ENCODE measurements at places on chromosomes 1 and 21.

- DNase-seq = no peak
These were observed 8.6 kb upstream of the TFF1 start for GRCh38 chr21:42374864-42375499.

GRCh38 chr1:3372317-3372716, 82.1 kb upstream of the ARHGEF16 start:
- peak; percentile 30 for DNase-seq

- no peak for DNase-seq
These were observed 413.3 kb downstream of the PRDM2 start for GRCh38 chr1:14113271-14113670.

GRCh38 chr1:63316984-63317816, 5.2 kb upstream of the FOXD3 start:
- peak; percentile 64 for DNase-seq

GRCh38 chr1:235712812-235713211, 63.2 kb upstream of the GNG4 start:
- no peak for DNase-seq

GRCh38 chr1:18927654-18928272, 25.4 kb upstream of the ALDH4A1 start:
- peak; percentile 45 for DNase-seq

GRCh38 chr21:41280115-41280919, 36.3 kb upstream of the FAM3B start:
- no peak for DNase-seq

- DNase-seq = no peak
These were observed 25.8 kb upstream of the ZNF648 start for GRCh38 chr1:182087304-182087703.

GRCh38 chr1:159132271-159132881, 39.0 kb upstream of the CADM3 start:
- peak; percentile 66 for DNase-seq

DNA sequence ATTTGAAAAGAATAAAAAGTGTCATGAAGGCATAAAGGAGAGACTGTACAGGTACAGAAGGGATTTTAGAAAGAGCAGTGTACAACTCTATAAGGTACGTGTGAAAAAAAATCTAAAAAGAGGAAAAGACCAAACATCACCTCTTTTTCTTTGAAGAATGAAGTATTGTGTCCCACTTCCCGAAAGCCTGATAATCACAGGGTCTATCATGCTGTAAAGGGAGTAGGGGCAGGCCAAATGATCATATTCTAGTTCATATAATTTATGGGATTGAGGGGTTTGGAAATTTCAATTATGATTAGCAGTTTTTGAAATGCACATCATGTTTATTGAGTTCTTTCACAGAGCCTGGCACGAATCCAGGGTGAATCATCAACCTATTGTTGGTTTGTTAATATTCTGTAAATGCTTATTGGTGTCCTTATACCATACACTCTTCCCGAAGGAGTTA, 910 bp upstream of the RERE start:
- DNase-seq = no peak

GRCh38 chr1:18637962-18638834, 7.6 kb downstream of the PAX7 start:
- DNase-seq = no peak

- no peak for DNase-seq
These were observed 1.1 kb downstream of the SLC27A3 start for GRCh38 chr1:153776352-153776751.

DNA sequence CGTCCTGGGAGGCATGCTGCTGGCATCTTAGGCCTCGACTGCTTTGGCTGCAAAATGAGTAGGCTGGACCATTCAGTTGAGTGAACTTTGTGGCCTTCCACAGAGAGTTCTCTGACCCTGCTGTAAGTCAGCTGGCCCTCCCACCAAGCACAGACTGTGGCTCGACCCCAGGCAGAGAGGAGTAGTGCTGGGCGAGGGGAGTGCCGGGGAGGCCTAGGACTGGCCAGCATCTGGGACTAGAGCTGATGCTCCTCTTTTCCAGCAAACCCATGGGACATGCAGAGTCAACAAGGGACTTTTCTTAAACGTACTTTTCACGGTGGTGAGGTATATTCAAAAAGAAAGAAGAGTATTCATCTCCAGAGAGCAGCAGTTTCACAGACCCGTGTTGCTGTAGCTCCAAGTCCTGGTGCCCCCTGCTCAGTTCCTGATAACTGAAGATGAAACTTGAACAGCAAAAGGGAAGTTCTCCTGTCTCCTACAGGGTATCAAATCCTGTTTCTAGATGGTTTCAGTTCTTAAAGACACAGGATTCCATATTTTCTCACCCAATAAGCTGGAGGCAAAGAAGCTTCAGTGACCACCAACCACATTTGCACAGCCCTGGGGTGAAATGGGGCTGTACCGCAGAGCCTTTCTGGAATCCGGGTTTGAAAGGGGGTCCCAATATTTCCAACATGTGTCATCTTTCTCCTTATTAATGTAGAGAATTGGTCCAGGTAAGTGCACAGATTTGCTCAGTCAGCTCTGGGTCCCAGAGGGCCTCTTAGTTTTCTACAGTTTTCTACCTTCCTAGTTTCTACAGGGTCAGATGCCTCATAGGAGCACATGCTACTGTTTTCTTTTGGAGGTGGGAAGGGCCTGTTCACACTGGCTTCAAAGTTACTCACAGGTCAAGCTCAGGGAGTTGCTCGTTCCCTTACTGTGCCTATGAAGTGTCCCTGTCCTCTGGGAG, 20.9 kb downstream of the BATF3 start:
- peak; percentile 58 for DNase-seq

DNA sequence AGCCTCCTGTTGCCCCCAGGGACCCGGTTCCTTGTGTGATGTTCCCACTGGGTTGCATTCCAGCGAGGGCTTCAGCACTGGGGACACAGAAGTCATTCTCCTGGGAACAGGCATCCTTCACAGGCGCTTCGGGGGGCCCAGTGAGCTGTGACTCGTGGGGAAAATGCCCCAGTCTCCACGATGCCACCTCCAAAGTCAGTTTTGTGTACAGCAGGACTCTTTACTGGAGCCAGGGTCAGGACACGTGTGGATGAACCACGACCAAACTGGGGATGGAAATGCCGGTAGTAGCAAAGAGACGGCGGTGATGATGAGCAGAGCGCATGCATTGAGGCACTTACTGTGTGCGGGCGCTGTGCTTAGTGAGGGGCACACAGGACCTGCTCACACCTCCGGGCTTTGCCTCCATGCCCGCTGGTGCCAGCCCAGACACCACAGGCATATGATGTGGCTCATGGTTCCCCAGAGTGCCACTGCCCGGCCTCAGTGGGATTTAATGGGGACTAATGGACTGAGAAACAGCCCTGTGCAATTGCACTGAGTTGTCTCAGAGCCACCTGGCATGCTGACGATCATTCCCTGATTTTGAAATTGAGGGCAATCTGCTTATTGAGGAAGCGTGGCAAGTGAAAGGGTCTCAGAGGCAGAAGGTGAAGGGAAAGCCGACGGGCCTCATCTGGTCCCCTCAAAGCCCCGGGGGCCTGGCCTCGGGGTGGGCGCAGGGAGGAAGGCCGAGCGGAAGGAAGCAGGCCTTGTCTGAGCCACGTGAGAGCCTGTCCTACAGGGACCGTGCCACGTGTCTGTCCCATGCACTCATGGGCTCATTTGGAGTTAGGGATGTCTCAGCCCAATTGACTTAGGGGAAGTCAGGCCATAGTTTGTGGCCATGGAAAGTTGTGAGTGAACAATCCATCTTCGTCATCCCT, 91.4 kb downstream of the PDE9A start:
- no peak for DNase-seq

DNA sequence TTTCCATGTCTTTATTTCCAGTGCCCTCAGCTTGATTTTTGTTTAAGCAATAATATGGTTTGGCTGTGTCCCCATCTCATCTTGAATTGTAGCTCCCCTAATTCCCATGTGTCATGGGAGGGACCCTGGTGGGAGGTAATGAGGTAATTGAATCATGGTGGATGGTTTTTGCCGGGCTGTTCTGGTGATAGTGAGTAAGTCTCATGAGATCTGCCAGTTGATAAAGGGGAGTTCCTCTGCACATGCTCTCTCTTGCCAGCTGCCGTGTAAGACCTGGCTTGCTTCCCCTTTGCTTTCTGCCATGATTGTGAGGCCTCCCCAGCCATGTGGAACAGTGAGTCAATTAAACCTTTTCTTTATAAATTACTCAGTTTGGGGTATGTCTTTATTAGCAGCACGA, 559.6 kb upstream of the ADAMTS5 start:
- DNase-seq = no peak

GRCh38 chr1:210597555-210598134, 268.9 kb downstream of the HHAT start:
- no peak for DNase-seq

DNA sequence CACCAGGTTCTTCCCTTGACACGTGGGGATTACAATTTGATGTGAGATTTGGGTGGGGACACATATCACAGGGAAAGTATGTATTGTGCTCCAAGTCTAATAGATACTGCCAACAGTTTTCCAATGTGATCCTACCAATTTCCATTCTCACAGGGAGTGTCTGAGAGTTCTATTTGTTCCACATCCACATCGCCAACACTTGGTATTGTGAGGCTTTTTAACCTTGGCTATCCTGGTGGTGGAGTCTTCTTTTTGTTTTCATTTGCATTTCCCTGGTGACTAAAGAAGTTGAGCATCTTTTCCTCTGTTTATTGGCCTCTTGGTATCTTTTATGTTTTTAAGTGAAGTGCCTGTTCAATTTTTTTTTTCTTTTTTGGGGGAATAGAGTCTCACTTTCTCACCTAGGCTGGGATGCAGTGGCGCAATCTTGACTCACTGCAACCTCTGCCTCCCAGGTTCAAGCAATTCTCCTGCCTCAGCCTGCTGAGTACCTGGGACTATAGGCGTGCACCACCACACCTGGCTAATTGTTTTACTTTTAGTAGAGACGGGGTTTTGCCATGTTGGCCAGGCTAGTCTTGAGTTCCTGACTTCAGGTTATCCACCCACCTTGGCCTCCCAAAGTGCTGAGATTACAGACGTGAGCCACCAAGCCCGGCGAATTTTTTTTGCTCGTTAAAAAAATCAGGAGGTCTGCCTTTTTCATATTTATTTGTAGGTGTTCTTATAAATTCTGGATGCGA, 15.9 kb upstream of the PADI1 start:
- DNase-seq = no peak

DNA sequence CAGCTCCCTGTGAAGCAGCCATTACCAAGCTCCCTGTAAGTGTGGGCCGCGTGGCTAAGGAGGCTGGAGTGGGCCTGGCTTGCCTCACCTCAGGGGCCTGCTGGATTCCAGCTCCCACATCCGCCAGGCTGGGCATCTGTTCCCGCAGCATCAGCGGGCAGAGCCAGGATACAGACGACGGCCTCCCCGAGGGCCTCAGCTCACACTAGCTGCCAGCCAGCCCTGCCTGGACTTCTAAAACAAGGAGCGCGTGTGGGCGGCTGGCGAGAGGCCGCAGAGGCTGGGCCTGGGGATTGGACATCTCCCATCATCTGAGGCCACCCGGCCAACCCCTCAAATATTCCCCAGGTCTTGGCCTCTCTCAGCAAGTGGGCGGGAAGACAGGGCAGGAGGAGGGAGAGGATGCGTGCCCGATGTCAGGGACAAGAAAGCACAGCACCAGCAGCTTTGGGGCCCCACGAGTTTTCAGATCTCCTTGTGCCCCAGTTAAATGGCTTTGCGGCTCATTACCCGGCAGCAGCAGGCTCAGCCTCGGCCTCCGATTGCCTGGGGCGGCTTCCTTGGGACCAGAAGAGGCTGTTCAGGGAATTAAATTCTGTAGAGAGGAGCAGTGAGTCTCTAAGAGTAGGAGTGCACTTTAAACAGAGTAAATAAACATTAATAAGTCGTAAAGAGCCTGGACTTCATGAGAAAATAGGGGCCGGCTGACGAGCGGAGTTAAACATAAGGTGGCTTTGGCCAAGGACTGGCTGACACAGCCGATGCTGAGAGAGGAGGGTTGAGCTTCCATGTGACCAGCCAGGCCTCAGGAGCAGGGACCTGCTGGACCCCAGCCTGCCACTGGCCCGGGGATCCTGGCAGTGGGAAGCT, 208.9 kb upstream of the C1orf174 start:
- no peak for DNase-seq

DNA sequence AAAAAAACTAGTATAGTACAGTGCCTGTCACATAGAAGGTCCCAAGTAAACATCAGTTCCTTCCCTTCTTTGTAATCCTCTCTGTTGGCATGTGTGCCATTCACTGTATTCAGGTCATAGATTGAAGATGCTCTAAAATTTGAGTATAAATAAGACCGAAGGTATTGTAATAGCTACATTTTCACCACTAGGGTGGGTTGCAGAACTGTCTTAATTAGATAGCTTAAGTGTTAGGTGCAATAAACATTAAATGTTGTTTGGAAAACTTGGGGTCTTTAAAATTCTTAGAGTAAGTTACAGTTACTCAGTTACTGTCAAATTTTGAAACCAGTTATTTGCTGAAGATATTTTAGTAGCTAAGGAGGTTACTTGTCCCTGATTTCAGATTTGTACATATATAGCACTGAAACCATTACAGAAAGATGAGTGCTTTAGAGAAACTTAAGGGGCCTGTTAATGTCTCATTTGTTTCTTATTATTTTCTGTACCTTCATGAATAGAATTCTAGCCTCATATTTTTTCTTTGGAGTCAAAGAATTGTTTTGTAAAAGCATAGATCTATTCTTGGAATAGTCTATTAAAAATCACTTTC, 24.3 kb downstream of the PER3 start:
- DNase-seq = no peak

DNA sequence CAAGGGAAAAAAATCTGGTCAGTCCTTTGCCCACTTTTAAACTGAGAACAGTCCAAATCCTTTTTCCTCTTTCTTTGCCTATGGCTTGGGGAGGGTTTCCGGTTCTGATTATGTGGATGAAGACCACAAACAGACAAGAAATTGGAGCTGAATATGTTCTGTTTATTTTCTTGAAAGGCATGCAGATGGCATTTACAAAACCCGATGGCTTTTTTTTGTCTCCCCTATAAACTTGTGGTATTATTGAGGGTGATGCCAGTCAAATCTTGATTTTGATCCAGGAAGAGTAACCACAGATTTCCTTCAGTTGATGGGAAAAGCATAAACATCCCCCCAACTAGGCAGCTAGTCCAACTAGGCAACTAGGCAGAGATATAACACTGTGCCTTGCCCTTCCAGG, 38.9 kb downstream of the PLPP3 start:
- DNase-seq = no peak

DNA sequence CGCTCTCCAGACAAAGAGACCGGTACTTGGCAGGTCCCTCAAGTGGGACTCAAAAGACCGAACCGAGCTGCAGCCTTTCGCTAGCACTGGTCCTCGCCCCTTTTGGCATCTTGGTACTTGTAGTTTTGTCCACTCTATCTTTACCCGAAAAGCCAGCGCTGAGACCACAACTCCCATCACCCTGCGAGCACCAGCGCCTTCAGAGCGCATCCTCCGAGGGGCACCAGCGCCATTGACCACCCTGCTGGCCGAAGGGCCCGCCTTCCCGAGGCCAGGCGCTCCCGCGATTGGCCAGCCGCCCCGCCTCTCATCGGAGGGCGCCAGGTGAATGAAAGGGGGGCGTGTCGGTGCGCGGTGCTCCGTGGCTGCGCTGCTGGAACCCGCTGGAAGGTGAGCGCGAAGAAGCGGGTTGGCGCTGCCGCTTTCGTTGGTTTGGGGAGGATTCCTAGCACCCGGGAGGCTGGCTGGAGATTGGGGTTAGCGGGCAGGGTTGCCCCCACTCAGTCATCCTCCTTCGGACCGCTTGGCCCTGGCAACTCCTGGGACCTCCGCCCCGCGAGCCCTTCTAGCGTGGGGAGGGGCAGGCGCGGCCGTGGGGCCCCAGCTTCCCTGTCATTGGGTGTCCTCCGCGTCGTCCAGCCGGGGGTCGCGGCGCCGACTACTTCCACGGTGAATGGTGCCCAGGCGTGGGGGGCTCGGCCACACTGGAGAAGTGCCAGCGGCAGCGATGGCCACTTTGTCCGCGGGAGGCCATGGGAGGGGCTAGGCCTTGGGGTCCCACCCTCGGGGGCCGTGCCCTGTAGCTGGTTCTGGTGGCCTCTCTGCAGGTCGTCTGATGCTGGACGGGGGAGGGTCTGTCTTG, at the start of gene ZBTB8B:
Gene ZBTB8B, plus strand, starts transcription at position 357 of the 862 bp plus-strand sequence. CDS start 5,553 bp downstream, outside the sequence.
- DNase-seq = peak; percentile 22
